Stimulated activated CD4-positive, alpha-beta T cell treated with anti-CD3 and anti-CD28 coated beads, Interleukin-4, amount 100 ng/mL, for 4 hours (primary cell): ENCODE measurements at places on chromosomes 6 and 20.
A peak's percentile ranks its signal among the peaks of the same experiment; 100 is the strongest.

DNA sequence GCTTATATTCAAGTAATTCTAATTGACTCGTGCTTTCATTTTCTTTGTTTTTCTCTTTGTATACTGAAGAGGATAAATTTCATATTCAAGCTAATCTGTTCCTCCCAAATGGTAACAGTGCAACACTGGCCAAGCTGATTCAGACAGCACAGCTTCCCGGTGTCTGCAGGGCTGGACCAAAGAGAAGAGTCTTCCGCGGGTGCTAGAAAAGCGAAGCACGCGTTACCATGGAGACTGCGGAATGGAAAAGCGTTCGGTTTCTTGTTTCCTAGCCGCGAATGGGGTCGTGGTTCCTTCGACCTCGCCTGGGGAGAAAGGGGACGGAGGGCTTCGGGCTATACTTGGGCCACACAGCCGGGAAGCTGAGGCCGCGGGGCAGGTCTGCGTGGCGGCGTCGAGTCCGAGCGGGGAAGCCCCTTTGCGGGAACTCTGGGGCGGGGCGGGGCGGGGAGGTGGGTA is 6.2 kb upstream of the ZNF311 start:
- peak; percentile 42 for DNase-seq

- no peak for DNase-seq
These were observed 40.8 kb upstream of the STMND1 start for GRCh38 chr6:17061097-17061496.

DNA sequence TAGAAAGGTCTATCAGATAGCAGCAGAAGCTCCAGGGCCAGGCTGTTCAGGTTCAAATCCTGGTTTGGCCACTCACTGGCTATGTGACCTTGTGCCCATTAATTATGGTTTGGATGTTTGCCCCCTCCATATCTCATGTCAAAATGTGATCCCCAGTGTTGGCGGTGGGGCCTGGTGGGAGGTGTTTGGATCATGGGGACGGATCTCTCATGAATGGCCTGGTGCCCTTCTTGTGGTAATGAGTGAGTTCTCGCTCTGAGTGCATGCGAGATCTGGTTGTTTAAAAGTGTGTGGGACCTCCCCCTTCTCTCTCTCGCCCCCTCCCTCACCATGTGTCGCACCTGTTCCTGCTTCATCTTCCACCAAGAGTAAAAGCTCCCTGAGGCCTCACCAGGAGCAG is 240.9 kb downstream of the LRFN2 start:
- DNase-seq = no peak

DNA sequence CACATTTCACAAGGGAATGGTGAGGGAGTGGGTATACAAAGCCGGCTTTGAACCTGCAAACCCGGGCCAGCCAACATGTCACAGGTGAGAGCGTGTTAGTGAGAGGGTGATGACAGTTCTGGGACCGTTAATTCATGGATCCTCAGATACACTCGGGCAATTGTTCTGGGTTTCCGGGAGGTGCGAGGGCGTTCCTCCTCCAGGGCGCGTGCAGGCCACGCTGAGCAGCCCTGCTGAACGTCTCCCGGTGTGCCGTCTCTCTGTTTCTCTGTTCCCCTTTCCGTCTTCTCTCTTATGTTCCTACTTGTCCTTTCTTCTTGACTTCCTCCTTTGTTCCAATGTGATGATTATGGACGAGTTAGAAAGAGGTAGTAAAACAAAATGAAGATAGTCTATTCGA is 130.0 kb upstream of the GMDS start:
- DNase-seq = no peak

DNA sequence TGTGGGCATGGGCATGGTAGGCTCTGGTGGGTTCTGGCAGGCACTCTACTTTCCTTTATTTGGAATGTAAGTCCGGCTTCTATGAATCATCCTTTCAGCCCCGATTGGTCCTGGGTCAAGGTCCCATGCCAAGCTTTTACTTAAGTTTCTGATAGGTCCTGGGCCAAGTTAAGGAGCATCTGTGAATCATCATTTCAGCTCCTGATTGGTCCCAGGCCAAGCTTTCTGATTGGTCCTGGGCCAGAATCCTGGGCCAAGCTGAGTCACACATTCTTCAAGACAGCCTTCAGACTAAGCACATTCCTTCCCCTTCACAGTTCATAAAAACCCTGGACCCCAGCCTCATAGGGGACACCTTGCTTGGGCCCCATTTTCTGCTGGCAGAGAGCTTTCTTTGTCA is 231.0 kb upstream of the EYS start:
- DNase-seq = no peak
